Breast epithelium (tissue), 4 donors: ENCODE measurements at places on chromosomes 7 and 10. TPM values are rescaled to one million over a fixed set of nuclear protein-coding genes. Genes with fewer than 3 reads are reported as not detected.

GRCh38 chr7:14201353-14201752 lies 211.9 kb upstream of the ETV1 start:
- DNase-seq: no peak

DNA sequence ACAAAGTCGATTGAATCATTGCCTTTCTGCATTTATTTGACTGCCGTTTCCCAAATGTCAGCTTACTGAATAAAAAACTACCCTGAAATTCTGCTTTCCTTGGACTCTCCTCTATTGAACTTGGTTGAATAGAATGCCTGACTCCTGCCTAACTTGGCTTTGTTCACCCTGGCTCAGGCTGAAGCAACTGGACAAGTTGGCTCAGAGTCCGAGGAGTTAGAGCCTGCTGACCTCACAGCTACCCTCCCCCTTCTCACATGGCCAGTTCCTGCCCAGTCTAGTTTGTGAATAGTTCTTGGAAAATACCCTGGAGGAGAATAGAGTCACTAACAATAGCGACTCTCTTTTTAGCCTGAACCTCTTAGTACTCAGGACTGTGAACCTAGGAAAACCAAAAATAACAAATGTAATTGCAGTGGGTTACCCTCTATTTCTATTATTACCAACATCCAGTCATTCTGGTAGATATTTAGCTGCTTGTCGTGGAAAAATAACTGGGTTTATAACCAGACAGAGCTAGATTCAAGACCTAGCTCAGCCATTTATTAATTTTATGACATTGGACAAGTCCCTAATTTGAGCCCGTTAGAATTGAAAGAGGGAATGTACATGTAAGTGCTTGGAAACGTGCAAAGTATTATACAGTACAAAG lies 17.3 kb upstream of the NRBF2 start:
- DNase-seq: peak; percentile 75

DNA sequence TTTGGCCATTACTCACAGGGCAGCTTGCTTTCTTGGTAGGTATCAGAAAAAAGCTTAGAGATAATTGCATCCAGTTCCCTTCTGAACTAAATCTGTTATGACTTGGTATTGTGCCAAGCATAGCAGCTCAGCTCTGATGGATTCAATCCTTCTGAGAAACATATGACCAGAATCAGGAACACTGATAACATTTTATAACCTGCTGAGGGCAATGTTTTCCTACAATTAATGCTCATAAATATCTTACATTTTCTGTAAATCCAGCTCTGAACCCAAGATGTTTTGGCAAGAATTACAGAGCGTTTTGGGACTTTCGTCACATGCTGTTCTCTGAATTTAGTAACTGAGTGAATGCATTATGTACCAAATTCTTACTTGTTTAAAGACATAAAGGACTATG lies 167.8 kb downstream of the KIF20B start:
- DNase-seq: no peak

DNA sequence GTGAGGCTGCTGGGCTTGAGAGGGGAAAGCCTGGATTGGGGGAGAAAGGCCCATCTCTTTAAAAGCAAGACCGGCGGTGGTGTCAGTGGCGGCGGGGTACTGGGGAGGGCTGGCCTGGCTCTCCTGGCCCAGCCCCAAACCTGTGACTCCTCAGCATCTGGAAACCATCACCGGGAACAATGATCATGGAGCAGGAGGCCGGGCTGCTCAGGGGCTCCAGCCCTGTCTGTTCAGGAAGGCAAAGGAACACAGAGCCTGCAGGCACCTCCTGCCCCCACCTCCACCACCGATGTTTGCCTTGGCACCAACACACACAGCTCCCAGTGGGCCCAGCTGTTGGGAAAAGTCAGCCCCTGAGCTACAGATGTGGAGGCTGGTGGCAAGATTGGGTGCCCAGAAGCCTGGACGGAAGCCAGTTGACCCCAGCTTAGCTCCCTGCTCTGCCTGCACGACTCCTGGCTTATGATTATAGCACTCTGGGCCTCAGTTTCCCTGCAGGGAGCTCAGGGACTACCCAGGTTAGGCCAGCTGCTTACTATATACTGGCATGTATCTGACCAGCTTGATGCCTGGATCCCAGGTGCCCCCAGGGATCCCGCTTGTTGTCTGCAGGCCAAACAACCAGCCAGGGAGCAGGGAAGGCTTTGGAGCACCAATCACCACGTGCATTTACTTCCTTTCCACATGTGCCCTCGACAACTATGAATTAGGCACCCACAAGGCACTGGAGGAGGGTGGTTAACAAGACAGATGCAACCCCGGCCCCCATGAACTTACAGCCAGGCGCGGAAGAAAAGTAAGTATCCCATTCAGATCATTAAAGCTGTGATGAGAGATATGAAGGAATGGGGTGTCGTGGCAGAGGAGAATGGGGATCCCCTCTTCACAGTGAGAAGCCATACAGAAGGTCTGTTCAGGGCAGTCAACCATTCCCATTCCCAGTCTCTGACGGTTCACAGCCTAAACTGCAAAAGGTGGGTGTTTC lies 37.3 kb downstream of the ZCCHC24 start:
- no peak for DNase-seq

- no peak for DNase-seq
These were observed 21.3 kb downstream of the DLG5 start for GRCh38 chr10:77905086-77905748.

DNA sequence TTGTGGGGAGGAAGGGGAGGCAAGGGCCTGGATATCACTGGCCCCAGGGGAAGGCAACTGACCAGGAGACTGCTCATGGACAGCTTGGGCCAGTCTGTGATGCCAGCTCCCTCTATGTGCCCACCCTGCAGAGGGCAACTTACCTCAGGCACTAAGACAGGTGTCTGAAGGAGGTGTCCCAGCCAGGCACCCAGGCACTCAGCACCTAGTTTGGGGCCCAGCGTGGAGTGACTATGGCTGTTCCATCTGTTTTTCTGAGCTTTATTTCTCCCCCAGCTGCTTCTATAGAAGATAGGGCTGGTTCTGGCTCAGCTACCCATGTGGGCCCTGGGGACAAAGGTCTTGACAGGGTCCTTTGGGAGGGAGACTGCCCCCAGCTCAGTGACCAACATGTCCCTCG lies 150.6 kb upstream of the PCBD1 start:
- no peak for DNase-seq

The CTAGE15 gene
- total RNA-seq: not detected

GRCh38 chr7:128017460-128017859 lies 13.8 kb downstream of the LRRC4 start:
- DNase-seq: no peak

The AGBL3 gene
- 5.1 TPM for total RNA-seq

The SORBS1 gene
- total RNA-seq: 156 TPM

- DNase-seq: peak; percentile 76
These were observed 72.2 kb downstream of the GTF2IRD1 start for GRCh38 chr7:74525881-74526280.

DNA sequence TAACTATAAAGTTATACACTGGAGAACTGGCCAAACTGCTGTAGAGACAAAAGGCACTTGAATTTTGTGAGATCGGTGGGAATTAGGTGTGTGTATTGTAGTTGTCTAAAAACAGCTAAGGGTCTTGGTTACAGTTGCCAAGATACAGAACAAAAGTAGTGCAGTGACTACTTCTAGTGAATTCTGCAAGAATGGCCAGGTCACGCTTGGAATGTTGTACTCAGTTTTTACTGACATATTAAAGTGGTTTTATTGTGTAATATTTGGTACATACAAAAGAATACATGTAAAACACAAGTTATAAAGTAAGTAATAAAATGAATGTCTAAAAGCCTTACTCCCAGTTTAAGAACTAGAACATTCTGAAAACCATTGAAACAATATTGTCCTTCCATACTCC lies 42.4 kb downstream of the PRPF18 start:
- DNase-seq: no peak

The POP7 gene
- 25.8 TPM for total RNA-seq

GRCh38 chr7:141906285-141906684 lies 9.9 kb upstream of the OR9A4 start:
- DNase-seq: no peak

DNA sequence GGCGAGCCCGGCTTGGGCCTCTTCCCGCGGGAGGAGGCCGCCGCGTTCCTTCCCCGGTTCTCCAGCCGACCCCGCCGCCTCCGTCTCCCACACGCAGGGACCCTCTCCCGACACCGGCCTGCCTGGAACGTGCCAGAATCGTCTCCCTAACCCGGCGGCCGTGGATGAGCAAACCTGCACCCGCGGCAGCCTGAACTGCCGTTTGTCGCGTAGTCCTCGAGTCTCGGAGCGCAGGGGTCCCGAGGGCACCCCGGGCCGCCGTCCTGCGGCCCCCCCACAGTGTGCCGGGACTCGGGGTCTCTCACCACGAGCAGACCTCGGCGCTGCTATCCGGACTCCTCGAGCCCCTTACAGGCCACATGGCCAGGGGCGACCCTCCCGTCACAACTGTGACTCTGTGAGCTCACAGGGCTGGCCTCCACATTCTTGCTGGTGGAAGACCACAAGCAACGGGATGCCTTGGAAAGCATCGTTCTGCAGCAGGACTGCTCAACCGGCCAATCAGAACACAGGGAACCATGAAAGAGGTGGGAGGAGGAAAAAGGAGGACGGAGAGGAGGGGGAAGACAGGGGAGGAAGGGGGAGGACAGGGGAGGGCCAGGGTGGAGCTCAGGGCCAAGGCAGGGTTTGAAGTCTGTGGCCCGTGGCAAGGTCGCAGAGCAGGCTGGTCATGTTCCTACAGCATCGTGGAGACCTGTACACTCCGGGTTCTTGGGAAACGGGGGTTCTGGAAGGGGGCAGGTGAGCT lies 276.9 kb downstream of the DNAJB6 start:
- DNase-seq: no peak

DNA sequence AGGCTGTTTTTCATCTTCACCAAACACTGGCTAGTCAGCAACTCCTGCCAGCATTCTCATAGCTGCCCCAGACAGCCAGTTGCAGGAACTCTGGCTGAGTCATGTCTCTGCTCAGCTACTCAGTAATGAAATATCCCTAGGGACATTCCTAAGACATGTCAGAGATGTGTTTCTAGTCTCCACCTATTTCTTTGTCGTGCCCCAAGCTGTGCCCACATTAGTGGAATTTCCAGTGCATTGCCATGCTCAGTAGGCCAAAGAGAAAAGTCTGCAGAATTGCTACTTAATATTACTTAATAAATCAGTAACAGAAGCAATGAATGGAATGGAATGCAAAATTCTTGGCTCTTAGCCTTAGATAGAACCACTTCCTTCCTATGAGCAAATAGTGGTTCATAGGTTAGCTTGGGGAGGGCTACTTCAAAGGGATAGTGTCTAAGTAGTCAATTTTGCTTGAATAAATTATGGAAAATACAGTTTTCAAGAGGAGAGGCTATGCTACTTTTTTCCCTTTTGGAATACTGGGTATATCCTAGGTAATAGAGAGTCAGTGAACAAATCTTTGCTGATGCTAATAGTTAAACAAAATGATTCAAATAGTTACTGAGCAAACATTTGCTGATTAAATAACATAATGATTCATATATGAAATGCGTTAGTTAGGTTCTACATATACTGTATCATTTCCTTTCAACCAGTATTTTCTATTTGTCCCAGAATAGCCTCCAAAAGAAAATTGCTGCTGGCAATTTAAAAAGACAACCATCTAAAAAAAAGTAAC lies 23.6 kb upstream of the SEMA3C start:
- peak; percentile 81 for DNase-seq

The RBP3 gene
- total RNA-seq: not detected

GRCh38 chr7:139852482-139852845 lies 23.4 kb downstream of the TBXAS1 start:
- no peak for DNase-seq

The ZNF32 gene
- total RNA-seq: 74.3 TPM

DNA sequence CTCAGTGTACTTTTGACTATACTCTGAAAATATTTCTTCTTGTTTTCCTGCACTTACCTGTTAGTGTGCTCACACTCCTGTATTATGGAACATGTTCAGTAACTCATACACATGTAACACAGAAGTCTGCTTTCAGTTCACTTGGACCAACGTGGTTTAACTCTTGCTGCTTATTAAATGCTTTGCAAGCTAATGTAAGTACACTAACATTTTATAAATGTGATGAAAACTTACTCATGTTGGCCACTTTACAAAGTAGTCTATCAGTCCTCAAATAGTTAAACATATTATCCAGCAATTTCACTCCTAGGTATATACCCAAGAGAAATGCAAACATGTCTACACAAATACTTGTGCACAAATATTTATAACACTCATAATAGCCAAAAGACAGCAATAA lies 98.4 kb downstream of the UBE2H start:
- DNase-seq: no peak

The HOXA3 gene
- 4.5 TPM for total RNA-seq

DNA sequence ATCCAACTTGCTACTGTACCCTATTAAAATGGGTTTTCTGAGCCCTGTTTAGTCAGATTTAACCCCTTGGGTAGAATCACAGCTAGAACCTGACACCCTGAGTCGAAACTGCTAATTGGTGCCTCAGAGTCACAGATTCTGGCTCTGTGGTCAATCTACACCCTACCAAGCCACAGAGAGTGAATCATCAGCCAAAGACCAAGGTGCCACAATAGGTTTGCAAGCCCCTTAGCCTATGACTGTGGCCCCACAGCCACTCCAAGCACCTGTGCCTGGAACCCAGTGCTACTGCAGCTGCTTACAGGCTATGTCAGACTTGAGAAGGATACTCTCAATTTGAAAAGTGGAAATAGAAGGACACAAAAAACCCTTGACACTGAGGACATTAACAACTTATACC lies 202.8 kb upstream of the KCND2 start:
- DNase-seq: no peak

DNA sequence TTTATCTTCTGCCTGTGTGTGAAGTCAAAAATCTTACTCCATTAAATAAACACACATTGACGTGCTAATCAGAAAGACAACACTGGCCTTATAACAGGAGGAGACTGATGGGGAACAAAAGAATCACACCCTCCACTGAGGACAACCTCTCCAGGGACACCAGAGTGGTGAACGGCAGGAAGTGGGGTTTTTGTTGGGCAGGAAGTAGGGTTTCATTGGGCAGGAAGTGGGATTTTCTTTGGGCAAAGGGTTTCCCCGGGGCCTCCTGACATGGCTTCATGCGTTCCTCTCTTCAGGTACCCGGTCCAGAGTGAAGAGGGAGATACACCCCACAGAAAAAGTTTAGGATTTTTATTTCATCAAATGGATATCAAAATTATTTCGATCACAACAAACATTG lies 30.6 kb downstream of the ADARB2 start:
- no peak for DNase-seq

GRCh38 chr7:92691578-92691977 lies 101.4 kb upstream of the FAM133B start:
- no peak for DNase-seq

The CRYGN gene
- total RNA-seq: 0.98 TPM

GRCh38 chr7:157615852-157616251 lies 279.0 kb downstream of the DNAJB6 start:
- no peak for DNase-seq

The ZNF804B gene
- total RNA-seq: not detected
